ENCODE measurements at places on chromosomes 4 and X.
A peak's percentile ranks its signal among the peaks of the same experiment; 100 is the strongest.

DNA sequence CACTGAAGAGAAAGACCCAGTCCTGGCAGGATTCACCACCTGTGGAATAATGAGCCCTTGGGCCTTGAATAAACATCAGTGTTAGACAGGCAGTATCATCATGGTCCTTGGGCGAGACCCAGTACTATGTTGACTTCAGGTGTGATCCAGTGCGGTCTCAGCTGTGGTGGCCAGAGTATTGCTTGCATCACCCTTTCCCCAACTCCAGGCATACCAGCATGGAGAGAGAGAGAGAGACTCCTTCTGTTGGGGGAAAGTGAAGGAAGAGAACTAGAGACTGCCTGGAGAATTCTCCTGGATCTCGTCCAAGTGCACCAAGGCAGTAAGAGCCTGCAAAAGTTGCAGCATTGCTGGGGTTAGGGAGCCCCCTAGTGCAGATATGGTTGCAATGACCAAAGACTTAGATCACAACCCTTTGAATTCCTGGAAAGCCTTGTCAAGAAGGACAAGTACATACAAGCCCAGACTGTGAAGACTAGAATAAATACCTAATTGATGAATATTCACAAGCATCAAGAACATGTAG is 61.1 kb upstream of the VAMP7 start:
- DNase-seq: peak; percentile 58

GRCh38 chr4:149047368-149047767 is 605.2 kb upstream of the NR3C2 start:
- no peak for DNase-seq

DNA sequence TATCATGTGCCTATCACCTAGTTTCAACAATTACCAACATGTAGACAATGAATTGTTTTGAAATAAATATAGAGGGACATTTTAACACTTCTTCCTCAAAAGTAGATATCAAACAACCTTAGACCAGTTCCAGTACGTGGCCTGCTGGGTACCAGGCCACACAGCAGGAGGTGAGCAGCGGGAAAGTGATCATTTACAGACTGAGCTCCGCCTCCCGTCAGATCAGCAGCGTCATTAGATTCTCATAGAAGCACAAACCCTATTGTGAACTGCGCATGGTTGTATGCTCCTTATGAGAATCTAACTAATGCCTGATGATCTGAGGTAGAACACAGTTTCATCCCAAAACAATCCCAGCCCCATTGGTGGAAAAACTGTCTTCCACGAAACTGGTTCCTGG is 6.5 kb downstream of the BBS7 start:
- DNase-seq: no peak

DNA sequence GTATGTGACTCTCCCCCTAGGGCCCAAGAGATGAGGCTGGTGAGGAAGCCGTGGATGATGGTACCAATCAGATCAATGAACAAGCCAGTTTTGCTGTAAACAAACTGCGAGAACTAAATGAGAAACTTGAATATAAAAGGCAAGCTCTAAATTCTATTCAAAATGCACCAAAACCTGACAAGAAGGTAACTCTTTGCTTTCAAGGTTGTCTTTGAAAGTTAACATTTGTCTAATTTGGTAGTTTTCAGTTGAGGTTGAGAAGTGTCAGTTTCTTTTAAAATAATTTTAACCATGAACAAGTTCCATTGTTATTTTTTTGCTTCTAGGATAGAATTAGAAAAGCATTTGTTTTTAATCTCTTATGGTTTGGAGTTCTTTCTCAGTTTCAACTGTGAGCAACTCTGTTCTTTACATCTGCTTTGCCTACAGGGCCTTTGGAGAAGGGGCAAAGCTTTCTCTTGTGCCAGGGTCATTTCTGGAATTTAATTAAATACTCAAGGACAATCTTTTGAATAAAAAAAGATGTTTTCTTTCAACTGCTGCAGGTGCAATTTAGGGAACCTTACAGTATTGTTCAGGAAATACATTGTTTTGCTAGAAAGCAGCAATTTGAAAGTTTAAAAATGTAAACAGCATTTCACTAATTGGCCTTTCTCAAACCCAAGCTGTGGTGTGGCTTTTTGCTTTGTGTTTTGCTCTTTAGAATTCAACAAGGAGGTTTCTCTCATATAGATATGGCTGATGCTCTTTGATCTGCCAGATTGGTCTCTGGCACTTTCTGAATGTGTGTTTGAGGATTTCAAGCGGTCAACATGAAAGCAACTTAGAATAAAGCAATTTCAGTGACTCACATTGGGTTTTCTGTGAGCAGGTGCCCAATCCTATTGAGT is 62.9 kb downstream of the LRP2BP start:
- no peak for DNase-seq

DNA sequence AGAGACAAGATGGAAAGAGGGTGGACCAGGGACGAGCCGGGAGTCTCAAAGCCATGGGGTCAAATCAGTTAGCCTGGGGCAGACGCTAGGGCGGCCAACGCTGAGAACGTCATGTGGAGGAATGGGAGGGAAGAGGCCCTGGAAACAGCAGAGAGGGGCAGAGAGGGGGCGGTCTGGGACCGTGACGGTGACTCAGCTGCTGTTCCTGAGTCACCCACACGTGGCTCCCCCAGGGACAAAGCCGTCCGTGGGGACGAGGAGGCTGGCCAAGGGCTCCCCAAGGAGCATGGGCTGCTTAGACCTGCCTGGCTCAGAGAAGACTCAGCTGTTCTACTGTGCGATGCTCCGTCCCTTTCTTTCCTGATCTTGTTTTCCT is 108.4 kb upstream of the LRPAP1 start:
- no peak for DNase-seq

DNA sequence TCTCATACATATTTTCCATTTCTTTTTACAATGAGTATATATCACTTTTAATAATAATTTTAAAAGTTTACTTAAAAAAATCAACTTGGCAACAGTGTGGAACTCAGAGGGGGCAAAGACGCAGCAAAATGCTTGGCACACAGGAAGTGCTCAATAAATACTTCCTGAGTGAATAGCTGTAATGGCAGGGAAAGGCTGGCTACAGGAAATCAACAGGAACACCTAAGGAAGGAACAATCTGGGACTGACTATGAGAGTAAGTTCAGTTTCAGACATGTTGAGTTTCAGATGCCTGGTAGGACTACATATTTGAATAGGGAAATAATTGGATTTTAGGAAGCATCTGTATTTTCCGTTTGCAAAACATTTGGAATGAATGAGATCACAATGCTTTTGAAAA is 137.6 kb downstream of the SCLT1 start:
- DNase-seq: no peak

- DNase-seq: no peak
These were observed 31.2 kb downstream of the RPS6KA6 start for GRCh38 chrX:84156821-84157220.

- DNase-seq: no peak
These were observed 257.7 kb downstream of the THOC2 start for GRCh38 chrX:123475068-123475724.

- DNase-seq: no peak
These were observed 10.6 kb upstream of the PUDP start for GRCh38 chrX:7158468-7158990.

DNA sequence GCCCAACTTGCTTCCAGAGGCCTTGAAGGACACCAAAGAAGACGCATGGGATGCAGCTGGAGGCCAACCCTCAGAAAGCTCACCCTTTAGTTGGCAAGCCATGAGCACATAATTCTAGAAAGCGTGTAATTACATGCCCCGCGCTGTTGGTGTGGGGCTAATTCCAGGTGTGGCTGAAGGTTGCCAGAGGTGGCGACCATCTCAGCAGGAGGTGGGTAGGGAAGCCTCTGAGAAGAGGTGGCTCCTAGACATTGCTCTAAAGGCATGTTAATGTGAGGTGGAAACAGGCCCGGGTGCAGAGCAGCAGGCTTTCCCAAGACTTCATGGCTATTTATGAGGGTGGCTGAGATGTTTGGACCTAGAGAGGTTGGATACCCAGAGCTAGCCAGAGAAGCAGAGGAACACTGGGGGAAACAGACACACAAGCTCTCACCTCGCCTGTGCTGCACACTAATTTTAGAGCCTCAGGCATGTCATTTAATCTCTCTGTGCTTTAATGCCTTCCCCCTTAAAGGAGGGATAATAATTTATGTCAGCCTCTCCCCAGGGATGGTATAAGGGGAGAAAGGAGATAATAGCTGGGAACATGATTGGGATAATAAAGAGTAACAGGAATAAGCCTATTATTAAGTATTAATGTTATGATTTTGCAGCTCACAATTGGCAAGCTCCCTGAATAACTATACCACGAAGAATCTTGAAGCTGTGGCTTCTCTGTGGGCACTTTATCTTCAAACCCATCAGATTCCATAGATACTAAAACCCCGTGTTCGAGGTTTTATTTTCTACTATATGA is 60.0 kb upstream of the HELT start:
- no peak for DNase-seq

DNA sequence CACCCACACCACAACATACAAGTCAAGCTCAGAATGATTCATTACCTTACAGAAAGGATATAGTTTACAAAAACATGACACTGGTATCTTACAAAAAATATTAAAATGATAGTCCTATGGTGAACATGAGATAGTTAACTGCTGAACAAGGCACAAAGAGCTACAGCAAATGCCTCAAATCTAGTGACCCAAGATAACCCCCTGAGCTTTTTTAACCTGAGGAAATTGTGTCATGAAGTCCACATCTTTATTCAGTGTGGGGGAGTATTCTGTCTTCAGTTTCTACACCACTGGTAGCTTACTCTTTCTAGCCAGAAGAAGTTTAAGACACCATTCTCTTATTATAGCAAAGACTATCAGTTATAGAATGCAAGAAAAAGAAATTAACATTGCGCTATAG is 218.7 kb downstream of the MAPK10 start:
- DNase-seq: no peak

- no peak for DNase-seq
These were observed 1142.2 kb downstream of the C4orf33 start for GRCh38 chr4:130238121-130238520.

- no peak for DNase-seq
These were observed 580 bp downstream of the NAF1 start for GRCh38 chr4:163166041-163166579.

GRCh38 chr4:78454016-78454415 is 97.6 kb upstream of the ANXA3 start:
- no peak for DNase-seq

DNA sequence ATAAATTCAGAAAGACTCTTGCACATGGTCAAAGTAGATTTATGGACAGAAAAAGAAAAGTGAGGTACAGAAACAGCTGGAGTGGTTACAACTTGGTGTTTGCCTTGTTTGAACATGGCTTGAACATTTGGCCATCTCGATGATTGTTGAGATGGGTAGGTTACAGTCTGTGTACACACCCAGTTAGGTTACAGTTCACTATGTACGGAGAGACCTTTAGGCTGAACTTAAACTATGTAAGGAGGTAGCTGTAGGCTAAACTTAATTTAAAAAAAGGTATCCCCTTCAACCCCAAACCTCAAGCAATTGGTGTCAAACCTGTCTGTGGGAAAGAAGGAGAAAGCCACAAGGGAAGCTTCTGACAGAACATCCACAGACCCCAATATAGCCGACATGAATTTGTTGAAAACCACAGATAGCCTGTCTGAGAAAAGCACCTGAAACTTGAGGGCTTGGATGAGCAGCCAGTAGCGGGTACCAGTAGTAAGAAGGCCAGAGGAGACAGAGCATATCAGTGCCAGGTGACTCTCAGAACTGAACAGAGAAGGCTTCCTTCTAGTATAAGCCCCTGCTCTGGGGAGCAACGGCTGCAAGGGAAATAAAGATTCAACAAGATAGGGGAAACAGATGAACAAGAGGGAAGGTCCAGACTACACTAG is 247.9 kb upstream of the GALNTL6 start:
- DNase-seq: no peak

GRCh38 chr4:183905593-183906488 is 734 bp downstream of the STOX2 start:
- DNase-seq: peak; percentile 87

DNA sequence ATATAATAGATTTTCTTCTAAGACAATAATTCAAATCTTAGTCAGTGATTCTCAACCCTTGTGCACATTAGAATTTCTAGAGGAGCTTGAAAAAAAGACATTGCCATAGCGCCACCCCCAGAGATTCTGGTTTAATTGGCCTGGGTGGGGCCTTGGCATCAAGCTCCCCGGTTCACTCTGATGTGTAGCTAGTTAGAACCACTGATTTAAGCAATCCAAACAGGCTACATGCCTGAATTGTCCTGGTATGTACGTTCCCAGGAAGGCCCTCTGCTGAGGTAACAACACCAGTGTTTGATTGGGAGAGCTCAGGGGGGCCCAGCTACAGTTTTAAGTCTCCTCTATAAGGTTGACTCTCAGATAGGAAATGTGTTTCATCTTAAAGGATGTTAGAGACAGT is 1.3 kb upstream of the ATP10D start:
- DNase-seq: no peak

GRCh38 chr4:5749568-5749967 is 38.6 kb downstream of the EVC start:
- DNase-seq: no peak

DNA sequence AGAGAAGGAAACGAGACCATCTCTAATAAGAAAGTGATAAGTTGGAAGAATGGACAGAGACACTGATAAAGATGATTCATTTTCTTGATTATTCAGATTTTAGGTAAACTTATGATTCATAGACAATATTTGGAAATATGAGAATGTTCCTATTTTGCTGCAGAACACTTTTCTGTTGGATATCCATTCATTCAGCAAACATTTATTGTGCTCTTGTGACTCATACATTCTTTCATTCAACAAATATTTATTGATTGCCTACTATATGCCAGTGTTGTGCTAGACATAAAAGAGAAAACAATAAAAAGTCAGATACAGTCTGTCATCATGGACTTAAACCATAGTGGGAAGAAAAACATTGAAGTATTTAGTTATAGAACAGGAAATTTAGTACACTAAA is 1232.0 kb downstream of the STIM2 start:
- no peak for DNase-seq

DNA sequence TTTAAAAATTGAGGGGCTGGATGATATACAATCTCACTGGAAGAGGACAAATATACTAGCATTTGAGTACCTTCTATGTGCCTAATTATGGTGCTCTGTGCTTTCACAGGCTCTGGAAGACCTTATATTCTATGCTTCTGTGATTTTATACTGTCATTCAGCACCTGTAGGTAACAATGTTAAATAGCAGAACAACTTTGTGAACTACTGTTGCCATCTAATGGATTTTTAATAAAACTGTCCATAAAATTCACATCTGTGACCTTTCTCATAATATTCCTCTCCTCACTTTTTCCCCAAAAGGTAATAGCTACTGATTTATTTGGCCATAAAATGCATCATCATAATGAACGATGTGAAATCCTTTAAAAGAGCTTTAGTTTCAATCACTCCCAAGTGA is 21.9 kb downstream of the POU3F4 start:
- DNase-seq: no peak
